ENCODE measurements at places on chromosomes 3 and 15.

DNA sequence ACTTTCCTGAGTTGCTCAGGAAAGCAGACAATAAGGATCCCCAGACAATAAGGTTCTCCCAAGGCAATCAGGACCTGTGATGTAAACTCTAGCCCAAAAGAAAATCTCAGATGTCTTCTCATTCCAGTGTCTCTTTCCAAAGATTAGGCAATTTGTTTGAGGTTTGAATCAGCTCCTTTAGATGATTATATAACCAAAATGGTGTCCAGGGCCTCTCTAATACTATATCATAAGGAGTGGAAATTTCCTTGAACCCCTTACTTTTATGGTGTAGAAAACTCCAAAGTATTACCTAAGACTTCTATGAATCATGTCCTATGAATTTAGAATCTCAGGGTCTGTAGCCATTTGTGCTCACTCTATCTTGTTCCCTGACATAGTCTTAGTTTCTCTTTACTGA lies 65.9 kb downstream of the GPR176 start:
- DNase-seq: no peak

DNA sequence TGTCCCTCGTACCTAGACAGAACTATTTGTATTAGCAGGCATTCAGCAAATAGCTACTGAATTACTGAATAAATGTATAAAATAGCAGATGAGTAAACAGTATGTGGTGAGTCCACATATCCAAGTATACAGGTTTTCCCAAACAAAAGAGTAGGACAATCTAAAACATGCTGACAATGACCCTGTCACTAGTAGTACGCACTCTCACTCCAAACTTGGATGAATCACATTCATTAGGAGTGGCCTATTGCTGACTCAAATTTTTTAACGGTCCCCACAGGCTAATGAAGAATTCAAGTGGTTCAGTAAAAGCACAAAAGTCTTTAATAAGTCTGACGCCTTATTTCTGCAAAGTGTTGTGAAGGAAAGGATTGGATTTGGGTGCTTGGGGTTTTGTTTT lies 449.3 kb upstream of the THBS1 start:
- no peak for DNase-seq

GRCh38 chr3:119350114-119350513 lies 55.9 kb downstream of the ARHGAP31 start:
- no peak for DNase-seq

GRCh38 chr15:25245801-25246622 lies 192.8 kb downstream of the UBE3A start:
- peak; percentile 12 for DNase-seq

- no peak for DNase-seq
These were observed 165.3 kb downstream of the FNDC3B start for GRCh38 chr3:172204716-172205115.
